ENCODE measurements at places on chromosomes 6 and 20.

GRCh38 chr6:1389369-1390132, at the start of gene FOXF2:
TSS of gene FOXF2 (plus strand) at chr6:1389576. CDS start at chr6:1389948, 372 bp downstream.
- DNase-seq, result no peak

GRCh38 chr20:32560989-32561830, 23.9 kb downstream of the NOL4L start:
- DNase-seq, result no peak

DNA sequence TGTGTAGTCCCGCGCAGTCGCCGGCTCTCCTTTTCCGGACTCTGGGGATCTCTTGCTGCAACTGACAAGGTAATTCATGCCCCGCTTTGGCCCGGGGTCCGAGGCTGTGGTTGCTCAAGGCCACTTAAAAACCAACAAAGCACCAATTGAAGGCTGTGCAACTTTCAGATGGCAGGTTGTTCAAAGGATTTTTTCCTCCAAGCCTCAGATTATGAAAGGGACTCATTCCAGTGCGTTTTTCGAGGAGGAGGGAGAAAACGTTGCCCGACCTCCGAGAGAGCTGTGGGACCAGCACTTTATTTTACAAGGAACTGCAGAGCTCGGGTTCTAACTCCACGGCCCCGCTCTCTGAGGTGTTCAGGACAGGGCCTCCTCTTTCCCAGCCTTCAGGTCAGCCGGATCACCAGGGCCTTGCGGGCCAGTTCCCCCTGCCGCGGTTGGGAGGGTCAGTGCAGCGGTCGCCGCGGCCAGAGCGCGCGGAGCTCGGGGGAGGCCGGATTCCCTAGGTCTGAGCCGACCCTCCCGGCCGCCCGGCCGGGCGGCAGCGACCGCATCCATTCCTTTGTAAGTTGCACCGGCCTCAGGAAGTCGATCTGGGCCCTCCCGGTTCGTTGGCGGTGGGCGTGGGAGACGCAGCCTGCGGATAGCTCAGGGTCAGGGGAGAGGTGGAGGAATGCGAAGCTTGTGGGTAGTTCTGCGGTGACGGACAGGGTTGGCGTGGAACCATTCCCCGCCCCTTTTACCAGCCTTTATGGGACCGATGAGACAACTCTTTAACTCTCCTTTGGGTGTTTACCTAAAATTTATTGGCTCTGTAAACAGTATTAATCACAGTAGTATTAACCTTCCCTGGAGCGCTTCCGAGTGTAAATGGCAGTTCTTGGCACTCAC, 1.6 kb downstream of the UTRN start:
- peak; percentile 56 for DNase-seq

DNA sequence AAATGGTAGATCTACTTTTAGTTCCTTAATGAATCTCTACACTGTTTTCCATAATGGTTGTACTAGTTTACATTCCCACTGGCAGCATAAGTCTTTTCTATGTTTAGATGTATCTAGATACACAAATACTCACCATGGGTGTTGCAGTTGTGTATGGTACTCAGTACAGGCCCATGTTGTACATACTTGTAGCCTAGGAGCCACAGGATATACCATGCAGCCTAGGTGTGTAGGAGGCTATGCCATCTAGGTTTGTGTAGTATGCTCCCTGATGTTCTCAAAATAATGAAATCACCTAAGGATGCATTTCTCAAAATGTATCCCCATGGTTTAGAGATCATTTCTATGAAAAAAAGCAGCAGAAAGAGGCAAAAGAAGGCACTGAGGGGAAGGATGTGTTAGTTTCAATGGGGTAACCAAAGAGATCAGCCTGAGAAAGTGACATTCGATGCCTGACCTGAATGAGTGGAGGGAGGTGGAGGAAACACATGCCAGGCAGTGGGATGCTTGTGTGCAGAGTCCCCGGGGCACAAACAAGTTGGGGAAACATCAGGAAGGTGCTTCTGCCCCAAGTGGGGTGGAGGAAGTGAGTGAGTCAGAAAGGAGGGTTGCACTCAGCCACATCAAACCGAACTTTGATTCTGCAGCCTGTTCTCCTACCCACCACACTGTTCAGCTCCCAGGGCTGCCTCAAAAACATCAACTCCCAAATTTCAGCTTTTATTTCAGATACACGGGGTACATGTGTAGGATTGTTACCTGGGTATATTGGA, 191.2 kb downstream of the ZNF217 start:
- no peak for DNase-seq

DNA sequence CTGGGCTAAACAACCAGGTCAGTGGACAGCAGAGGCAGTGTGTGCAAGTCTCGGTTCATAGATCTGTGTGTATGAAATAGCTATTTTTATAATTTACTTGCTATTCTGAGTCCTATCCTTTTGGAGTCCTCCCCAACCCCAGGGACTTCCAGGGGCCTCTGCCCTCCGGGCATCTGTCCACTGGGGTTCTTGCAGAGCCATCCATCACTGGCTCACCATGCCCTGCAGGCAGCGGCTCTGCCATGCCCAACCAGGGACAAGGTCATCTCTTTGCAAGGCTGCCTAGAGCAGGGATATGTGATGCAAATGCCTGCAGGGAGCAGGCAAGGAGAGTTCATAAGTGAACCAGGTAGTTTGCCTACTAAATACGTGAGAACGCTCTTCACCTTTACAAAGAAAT, 10.5 kb upstream of the BEND3 start:
- no peak for DNase-seq

GRCh38 chr6:56601390-56601789, 41.3 kb downstream of the DST start:
- DNase-seq, result no peak

GRCh38 chr6:23036406-23036983, 467.1 kb downstream of the HDGFL1 start:
- no peak for DNase-seq

- DNase-seq, result no peak
Measured at GRCh38 chr20:8139899-8140298, 7.8 kb downstream of the PLCB1 start.

DNA sequence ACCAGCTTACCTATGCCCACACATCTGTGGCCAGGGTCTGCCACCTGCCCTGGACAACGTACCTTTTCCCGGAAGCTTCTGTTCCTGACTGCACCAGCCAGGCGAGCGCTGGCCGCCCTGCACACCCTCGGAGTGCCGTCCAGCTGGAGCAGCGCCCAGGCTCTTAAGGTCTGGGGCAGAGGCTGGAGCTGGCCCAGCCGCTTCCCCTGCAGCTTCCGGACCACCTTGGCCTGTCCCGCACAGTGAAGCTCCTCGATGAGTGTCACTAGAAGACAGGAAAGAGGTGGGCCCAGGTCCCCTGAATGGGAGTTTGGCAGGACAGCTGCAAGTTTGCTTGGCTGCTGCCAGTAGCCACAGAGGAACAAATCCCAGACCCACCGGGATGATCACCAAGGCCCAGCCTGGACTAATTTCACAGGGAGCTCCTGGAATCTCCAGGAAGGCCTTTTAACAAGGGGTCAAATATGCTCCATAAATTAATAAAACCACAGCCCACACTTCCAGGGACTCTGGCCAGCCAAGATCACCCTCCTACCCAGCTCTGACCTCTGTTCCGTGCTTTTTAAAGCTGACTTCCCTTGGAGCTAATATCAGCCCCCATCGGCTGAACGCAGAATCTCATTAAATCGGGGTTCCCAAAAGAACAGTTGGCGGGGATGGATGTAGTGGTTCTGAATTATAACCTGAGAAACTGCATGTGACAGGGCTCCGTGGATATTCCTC, 82.3 kb downstream of the PTPN1 start:
- no peak for DNase-seq

- DNase-seq, result no peak
Measured at GRCh38 chr20:1062334-1063010, 55.9 kb upstream of the PSMF1 start.

DNA sequence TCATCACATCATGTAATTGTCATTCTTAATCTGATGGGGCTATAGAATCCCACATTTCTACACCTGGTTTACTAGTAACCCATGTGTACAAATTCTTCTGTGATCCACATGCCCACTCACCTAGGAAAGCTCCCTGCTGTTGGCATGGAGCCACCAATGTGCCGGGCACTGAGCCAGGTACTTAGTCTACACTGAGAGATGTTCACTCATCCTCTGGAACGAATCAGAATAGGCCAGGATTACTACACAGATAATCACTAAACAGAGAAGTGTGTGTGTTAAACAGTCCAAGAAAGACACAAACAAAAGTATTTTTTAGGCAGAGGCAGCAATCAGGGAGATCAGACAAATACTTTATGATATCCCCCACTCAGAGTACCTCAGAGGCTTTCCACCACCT, 193.2 kb upstream of the VGLL2 start:
- DNase-seq, result peak; percentile 3

GRCh38 chr20:46897328-46897880, 2.8 kb downstream of the EYA2 start:
- no peak for DNase-seq

DNA sequence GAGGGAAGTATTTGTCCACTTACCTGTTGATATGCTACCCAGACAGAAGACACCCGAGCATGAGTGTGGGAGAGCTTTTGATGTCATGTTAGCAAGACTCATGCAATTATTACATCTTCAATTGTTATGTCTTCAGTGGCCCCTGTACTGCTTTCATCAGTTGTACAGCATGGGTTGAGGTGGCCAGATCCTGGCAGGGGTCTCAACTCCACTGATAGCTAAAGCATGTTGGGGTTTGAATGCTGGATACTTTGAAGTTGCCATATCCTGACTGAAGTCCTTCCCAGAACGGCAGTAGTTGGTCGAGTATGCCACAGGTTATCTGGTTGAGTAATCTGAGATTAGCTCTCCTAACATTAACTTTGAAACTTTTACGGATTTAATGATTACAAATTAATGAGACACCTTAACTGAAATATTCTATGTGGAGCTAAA, 46.7 kb downstream of the LRRN4 start:
- DNase-seq, result no peak

GRCh38 chr20:22687676-22688349, 103.4 kb upstream of the FOXA2 start:
- DNase-seq, result no peak

DNA sequence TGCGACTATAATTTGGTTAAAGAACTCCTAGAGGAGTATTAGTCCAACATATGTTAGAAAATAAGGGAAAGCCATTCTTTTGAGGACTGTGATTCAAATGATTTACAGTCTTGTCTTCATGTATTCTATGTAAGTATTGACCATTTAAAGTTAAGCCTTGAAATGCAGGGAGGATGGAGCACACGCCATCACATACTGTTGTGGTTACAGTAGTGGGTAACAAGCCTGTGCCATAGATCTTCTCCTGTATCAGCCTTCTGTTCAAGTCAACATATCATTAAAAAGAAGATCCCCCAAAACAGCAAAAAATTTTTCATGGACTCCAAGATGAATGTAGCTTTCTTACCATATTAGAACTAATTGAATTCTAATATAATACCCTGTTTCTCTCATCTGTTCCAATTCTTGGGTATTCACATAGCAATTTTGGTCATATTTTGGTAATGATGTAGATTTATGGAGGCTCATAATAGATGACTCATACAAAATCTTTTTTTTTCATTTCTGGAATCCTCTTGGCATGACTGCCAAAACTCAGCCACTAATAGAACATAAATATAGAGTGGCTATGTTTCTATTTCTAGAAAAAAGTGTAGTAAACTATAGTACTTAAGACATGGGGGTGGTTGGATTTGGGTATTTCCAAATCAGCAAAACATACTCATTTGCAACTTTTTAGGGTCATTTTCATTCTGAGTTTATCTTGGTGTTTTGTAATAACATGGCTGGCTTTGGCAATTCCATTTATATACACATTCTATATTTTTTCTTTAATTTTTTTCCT, 413.5 kb downstream of the BCKDHB start:
- DNase-seq, result no peak

DNA sequence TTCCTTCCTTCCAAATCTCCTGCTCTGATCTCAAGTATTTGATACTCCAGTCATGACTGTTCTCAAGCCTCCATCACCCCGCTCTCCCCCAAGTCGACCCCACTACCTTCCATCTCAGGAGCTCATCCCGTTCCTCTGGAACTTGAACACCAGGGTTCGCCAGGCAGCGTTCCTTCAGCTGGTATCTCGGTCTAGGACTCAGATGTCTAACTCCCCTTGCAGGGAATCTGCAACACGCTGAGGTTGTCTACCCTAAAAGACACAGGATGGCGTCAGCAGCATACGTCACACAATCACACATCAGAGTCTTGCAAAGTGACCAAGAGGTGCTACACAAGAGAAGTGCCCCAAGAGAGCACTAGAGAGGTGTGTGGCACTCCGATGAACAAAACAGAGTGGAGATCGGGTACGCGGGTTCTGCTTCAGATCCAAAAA, 706 bp downstream of the ZNF184 start:
- peak; percentile 66 for DNase-seq

- DNase-seq, result peak; percentile 20
Measured at GRCh38 chr20:10402938-10403608, 30.9 kb downstream of the MKKS start.

- DNase-seq, result no peak
Measured at GRCh38 chr6:17179530-17180073, 77.8 kb downstream of the STMND1 start.

- no peak for DNase-seq
Measured at GRCh38 chr20:12965212-12965869, 43.4 kb upstream of the SPTLC3 start.

DNA sequence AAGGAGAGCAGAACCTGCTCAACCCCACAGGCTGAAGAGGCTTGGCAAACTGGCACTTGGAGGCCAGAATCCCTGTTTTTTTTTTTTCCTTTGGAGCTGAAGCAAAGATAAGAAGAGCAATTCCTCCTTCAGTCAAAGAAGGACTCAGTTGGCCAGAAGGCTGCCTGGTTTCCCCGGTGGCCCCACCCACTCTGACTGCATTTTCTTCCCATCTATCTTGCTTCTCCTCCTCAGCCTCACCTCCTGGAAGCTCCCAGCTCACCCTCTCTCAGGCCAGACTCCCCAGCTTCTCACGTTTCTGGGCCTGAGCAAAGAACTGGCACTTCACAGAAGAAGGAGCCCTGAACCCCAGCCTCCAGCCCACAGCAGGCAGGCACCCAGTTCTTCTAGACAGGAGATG, 2.4 kb downstream of the LRFN2 start:
- no peak for DNase-seq

GRCh38 chr6:56047931-56048540, 172.6 kb upstream of the BMP5 start:
- no peak for DNase-seq

GRCh38 chr6:148954934-148955333, 208.1 kb downstream of the UST start:
- no peak for DNase-seq

- DNase-seq, result no peak
Measured at GRCh38 chr6:160494576-160494975, 146.4 kb downstream of the SLC22A3 start.

- no peak for DNase-seq
Measured at GRCh38 chr6:88000713-88001112, 46.9 kb upstream of the SPACA1 start.

GRCh38 chr6:152975204-152975915, 7.5 kb downstream of the FBXO5 start:
- no peak for DNase-seq
